ENCODE measurements at places on chromosomes 5 and 9.

DNA sequence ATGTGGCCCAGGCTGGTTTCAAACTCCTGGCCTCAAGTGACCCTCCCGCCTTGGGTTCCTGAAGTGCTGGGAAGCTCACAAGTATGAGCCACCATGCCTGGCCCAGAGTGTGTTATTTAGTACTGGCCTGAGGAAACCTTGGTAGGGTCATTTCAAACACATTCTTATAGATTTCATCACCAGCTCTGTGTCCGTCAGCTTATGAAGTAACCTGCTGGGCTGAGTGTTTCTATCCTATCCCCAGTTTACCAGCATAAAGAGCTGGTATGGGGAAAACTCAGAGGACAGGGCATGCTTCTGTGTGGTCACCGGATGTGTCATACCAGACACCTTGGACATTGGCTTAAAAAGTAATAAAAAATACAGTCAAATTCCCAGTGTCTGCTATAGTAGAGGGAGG lies 45.3 kb downstream of the PTPN3 start:
- H3K4me1 ChIP-seq, result no peaks in the 10 kb centered on the region
- no peak overlapping the region for H3K27ac ChIP-seq
- H3K4me3 ChIP-seq, result no peak overlapping the region

DNA sequence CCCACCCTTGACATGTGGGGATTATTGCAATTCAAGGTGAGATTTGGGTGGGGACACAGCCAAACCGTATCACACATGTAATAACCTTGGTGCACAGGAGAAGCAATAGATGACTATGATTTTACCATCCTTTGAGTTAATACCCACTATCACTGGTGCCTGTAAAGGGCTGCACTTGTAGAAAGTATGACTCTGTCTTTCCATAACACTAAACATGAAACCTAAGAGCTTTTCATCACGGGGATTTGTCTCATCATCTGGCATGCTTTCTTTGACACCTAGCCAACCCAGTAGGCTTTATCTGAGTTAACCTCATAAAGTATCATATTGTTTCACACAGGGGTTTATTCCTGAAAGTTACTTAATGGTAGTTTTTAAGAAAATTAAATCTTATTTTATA lies 188.9 kb upstream of the TNC start:
- H3K27ac ChIP-seq, result no peak overlapping the region
- no peak overlapping the region for H3K4me3 ChIP-seq
- DNase-seq, result no peak
- no peaks in the 10 kb centered on the region for H3K27me3 ChIP-seq

DNA sequence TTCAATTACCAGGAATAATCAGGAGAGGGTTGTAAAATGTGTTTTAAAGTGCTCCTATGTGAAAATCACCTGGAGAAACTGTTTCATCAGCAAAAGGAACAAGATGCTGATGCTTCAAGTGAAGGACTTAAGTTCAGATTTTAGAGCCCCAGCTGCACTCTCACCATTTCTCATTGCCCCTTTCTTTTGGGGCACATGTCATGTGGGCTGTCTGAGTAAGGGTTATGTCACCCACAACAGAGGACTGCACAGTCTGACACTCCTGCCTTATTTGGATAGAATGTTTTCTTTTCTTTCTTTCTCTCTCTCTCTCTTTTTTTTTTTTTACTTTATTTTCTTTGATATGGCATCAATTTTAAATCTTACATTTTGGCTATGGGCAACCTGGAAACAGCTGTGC lies 204.1 kb upstream of the EFNA5 start:
- no peak for DNase-seq
- H3K36me3 ChIP-seq, result peaks cover 3% of the 10 kb centered on the region
- H3K4me1 ChIP-seq, result no peaks in the 10 kb centered on the region
- H3K4me3 ChIP-seq, result no peak overlapping the region

DNA sequence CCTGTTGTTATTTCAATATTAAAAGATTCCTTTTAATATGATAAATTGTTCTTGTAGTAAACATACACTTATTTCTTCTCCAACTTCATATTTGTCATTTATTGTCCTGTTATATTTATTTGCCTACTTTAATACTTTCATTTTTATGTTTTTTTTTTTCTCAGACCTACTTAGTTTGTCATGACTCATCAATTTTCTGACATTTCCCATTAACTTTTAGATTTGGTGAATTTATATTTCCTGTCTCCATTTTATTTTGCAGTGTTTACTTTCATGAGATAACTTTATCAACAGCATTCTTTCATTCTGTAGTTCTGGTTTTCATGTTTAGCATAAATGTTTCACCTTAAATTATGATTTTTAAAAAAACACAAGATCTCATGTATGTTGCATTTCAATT lies 788.7 kb downstream of the EFNA5 start:
- H3K36me3 ChIP-seq, result no peaks in the 10 kb centered on the region
- no peak for DNase-seq
- no peaks in the 10 kb centered on the region for H3K27me3 ChIP-seq
- no peaks in the 10 kb centered on the region for H3K4me1 ChIP-seq
- no peak overlapping the region for H3K4me3 ChIP-seq

DNA sequence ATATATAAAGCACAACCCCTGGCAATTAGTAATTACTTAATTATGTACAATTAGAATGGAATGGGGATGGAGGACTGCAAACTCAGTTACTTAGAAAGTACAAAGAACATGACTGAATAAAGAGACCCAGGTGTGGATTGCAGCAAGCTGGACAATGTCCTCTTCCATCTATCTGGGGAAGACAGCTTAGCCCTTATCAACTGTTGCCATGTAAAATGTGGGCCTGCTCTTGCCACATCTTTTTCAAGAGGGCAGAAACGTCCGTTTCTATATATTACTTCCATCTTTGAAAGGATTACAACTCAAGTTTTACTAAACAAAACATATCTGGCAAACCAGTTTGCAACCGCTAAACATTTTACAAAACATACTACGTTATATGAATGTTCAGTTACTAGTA lies 26.2 kb downstream of the GOLPH3 start:
- no peaks in the 10 kb centered on the region for H3K27me3 ChIP-seq
- H3K4me3 ChIP-seq, result no peak overlapping the region
- DNase-seq, result no peak
- no peaks in the 10 kb centered on the region for H3K36me3 ChIP-seq

DNA sequence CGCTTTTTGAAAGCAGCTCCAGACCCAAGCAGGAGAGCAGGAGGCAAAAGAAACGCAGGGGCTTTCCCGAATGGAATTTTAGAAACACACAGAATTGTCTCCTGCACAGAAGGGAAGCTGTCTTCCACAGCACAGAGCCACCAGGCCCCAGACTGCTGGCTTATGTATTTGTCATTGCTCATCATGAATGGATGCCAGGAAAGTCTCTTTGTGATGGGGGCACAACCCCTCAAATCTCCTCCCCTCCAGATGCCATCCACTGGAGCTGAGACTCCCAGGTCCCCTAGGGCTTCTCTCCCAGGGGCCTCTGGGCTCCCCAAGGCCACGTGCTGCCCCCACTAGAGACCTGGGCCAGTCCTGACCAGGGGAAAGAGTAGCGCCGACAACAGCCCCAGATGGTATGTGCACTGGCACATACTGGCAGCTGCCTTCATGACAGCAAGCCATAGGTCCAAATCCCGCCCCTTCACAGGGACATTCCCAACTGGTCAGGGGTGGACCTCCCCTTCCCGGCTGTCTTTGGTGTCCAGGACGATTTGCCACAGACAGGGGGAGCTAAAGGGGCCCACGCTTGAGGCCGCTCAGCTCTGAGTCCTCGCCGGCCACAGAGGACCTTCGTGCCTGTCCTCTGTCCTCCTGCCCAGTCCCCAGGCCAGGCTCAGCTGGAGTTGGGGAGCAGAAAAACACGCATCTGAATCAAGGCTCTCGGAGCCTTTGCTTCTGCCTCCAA lies 127.8 kb downstream of the KCNIP1 start:
- H3K27ac ChIP-seq, result peak overlapping the region; percentile 72
- peaks cover 39% of the 10 kb centered on the region for H3K4me1 ChIP-seq
- peak; percentile 73 for DNase-seq
- H3K36me3 ChIP-seq, result no peaks in the 10 kb centered on the region
- H3K4me3 ChIP-seq, result no peak overlapping the region

DNA sequence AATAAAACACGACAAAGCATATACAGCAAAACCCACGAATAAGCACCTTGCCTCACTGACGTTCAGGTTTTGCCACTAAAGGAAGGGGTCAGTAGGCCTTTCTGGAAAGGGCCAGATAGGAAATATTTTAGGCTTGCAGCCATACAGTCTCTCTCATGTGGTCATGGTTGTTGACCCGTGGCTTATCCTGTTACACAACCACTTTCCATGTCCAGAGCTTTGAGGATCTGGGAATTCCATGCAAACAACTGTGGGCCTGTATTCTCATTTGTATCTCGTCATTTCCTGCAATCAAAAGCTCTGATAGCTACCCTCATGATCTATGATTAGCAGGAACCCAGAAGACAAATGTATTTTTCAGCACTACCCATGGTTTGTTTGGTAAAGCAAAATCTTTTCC lies 108.3 kb downstream of the DRD1 start:
- H3K4me1 ChIP-seq, result no peaks in the 10 kb centered on the region
- no peak overlapping the region for H3K27ac ChIP-seq
- no peak overlapping the region for H3K4me3 ChIP-seq
- H3K36me3 ChIP-seq, result no peaks in the 10 kb centered on the region

DNA sequence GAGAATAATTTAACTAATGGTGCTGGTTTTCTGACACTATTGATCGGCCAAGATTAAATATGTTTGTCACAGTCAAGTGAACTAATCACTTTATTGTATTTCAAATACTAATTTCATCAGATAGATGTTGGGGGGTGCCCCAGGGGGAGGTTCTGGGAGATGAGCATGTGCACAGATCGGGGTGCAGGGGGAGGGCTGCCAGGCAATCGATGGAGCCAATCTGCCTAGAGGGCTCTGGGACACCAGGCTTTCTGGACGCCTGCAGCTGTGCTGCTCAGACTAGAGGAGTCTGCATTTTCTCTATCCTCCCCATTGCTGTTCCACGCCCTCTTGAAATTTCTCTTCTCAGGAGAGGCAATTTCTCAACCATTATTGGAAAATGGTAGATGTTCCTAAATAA lies 100.0 kb upstream of the ALDH1B1 start:
- H3K27me3 ChIP-seq, result no peaks in the 10 kb centered on the region
- no peak overlapping the region for H3K4me3 ChIP-seq
- no peaks in the 10 kb centered on the region for H3K4me1 ChIP-seq

DNA sequence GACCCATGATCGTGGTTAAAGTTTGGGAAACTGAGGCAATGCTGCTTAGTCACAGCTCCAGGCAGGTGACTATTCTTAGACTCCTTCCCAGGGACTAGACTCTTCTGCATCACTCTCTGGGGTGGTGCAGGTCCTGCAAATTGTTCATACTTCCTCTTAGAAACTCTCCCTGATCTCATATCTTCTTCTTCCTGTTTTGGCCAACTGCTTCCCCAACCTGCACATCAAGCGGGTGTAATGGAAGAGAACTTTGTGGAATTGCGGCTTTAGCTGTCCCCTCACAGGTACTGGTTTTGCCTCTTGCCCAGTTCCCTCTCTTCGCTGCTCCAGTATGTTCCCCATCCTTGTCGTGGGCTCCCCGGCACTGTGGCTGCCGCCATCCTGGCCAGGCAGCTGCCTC lies 111.5 kb upstream of the CTSL start:
- DNase-seq, result no peak
- no peak overlapping the region for H3K4me3 ChIP-seq
- no peaks in the 10 kb centered on the region for H3K36me3 ChIP-seq
- H3K27ac ChIP-seq, result peak overlapping the region; percentile 59

DNA sequence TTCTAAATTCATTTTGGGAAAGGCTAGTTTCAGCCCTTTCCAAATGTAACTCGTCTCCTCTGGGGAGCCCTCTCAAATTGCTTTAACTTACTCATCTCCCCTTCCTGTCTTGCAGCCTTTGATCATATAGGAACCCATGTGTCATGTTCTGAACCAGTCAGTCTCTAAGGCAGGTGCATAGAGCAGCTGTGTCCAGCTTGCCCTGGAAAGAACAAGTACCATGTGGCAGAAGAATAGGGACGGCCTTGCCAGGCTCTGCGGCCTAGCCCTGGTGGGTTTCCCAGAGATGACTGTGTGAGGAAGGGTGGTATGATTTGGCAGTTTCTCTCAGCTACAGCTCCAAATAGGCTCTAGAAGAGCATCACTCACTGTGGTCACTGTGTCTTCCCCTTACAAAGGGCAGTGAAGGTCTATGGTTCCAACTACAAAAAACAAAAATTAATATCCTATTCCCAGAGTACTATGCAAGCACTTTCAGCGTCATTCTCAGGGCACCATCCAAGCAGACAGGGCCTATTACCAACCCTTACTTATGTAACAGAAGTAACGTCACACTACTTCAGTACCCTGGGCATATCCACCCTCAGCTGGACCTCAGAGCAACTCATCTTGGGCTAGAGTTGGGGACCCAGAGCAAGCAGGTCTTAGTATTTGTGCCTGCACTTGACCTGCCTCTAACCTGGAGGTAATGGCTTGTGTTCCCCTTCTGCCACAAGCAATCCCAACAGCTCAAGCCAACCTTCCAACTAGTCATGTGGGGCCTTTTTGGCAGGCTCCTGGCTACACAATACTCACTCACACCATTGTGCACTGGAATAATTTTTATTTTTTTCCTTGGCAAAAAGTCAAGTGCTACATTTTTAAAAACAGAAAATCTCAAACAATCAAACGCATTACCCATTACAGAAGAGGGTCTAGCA lies 37.2 kb upstream of the UBAP2 start:
- no peaks in the 10 kb centered on the region for H3K4me1 ChIP-seq
- no peak overlapping the region for H3K4me3 ChIP-seq
- H3K36me3 ChIP-seq, result peaks cover 2% of the 10 kb centered on the region
- H3K27ac ChIP-seq, result no peak overlapping the region
- peak; percentile 32 for DNase-seq
- H3K27me3 ChIP-seq, result no peaks in the 10 kb centered on the region

DNA sequence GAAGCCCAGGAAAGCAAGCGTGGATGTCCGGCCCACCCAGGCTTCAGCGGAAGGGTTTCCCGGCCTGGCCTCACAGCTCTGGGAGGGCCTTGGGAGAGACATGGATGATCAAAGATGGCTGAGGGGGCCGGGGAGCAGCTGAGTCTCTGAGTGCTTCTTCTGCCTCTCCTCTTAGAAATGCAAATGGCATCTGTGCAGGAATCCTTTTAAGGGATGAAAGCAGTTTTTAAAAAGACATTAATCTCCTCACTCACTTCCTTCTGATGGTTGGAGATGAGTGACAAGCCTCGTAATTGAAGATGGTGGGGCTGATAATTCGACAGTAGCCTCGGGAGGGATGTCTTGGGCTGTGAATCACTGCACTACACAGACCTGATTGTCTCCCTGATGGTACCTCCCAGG lies 24.3 kb upstream of the PITX1 start:
- H3K27ac ChIP-seq, result no peak overlapping the region
- H3K27me3 ChIP-seq, result peaks cover 29% of the 10 kb centered on the region
- H3K4me3 ChIP-seq, result no peak overlapping the region
- H3K4me1 ChIP-seq, result peaks cover 2% of the 10 kb centered on the region
- peak; percentile 34 for DNase-seq
- no peaks in the 10 kb centered on the region for H3K36me3 ChIP-seq

GRCh38 chr9:86126998-86127972 lies 27.9 kb upstream of the GOLM1 start:
- no peaks in the 10 kb centered on the region for H3K4me1 ChIP-seq
- no peaks in the 10 kb centered on the region for H3K27me3 ChIP-seq
- H3K27ac ChIP-seq, result no peak overlapping the region
- no peaks in the 10 kb centered on the region for H3K36me3 ChIP-seq
- no peak overlapping the region for H3K4me3 ChIP-seq
- no peak for DNase-seq

- H3K4me1 ChIP-seq, result no peaks in the 10 kb centered on the region
- H3K27me3 ChIP-seq, result no peaks in the 10 kb centered on the region
- no peak overlapping the region for H3K4me3 ChIP-seq
Measured at GRCh38 chr5:122599000-122599399, 175.9 kb upstream of the SNX2 start.

GRCh38 chr9:126164796-126165525 lies 161.7 kb upstream of the MVB12B start:
- peak; percentile 36 for DNase-seq
- no peaks in the 10 kb centered on the region for H3K4me1 ChIP-seq
- no peaks in the 10 kb centered on the region for H3K27me3 ChIP-seq

Measured in spleen (tissue), 13 donors.